ENCODE measurements at places on chromosomes 16 and 17.

- no peak for DNase-seq
These were observed at the start of gene MFAP4 for GRCh38 chr17:19386974-19387920. Gene MFAP4, minus strand, starts transcription at chr17:19387190. Its CDS starts 35 bp downstream, at chr17:19387155.

GRCh38 chr17:69300222-69300621 lies 26.7 kb downstream of the ABCA5 start:
- no peak for DNase-seq

GRCh38 chr17:12512694-12513355 lies 152.9 kb upstream of the MYOCD start:
- DNase-seq: no peak

GRCh38 chr17:38600906-38601305 lies 4.8 kb downstream of the SRCIN1 start:
- DNase-seq: no peak

DNA sequence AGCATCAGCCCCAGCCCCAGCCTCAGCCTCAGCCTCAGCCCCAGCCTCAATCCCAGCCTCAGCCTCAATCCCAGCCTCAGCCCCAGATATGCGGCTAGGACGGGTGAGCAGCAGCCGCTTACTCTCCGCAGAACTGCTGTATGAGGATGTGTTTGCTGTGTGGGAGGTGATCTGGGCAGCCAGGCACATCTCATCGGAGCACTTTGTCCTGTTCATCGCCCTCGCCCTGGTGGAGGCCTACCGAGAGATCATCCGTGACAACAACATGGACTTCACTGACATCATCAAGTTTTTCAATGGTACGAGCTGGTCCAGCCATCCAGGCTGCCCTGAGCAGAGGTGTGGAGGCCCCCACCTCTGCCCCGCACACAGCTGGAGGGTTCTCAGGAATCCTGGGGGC lies 22.0 kb downstream of the MNT start:
- no peak for DNase-seq

- no peak for DNase-seq
These were observed 15.4 kb downstream of the OTOP3 start for GRCh38 chr17:74951065-74951464.

- DNase-seq: no peak
These were observed 43.2 kb upstream of the PABPN1L start for GRCh38 chr16:88909431-88910210.

- DNase-seq: no peak
These were observed 40.5 kb downstream of the CMIP start for GRCh38 chr16:81484908-81485624.

GRCh38 chr16:17515421-17516210 lies 44.9 kb upstream of the XYLT1 start:
- no peak for DNase-seq

DNA sequence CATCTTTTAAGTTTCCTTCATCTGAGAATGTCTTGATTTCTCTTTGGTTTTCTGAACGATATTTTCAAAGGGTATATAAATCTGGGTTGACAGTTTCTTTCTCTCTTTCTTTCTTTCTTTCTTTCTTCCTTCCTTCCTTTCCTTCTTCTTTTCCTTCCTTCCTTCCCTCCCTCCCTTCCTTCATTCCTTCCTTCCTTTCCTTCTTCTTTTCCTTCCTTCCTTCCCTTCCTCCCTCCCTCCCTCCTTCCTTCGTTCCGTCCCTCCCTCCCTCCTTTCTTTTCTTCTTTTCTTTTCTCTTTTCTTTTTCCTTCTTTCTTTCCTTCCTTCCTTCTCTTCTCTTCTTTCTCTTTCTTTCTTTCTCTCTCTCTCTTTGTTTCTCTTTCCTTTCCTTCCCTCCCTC lies 7.6 kb upstream of the KRT39 start:
- no peak for DNase-seq

GRCh38 chr17:8894673-8895578 lies 27.5 kb upstream of the PIK3R6 start:
- no peak for DNase-seq

DNA sequence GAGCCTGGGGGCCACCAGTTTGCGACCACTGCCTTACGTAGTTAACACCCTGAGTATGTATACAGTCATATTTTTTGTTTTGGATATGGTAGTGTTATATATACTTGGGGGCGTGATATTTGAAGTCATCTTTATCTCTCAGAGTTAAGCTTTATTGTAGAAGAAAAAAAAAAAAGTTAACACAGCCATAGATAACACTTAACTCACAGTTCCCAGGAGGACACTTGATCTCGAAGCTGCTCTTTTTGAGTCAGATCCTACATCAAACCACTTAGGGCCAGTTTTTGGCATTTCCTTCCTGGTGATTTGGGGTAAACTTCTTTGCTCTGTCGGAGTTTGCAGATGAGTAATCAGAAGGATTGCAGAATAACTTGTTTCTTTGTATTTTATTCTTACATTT lies 5.8 kb downstream of the ITPRIPL2 start:
- DNase-seq: no peak

GRCh38 chr17:5832886-5833285 lies 237.3 kb upstream of the WSCD1 start:
- DNase-seq: no peak

DNA sequence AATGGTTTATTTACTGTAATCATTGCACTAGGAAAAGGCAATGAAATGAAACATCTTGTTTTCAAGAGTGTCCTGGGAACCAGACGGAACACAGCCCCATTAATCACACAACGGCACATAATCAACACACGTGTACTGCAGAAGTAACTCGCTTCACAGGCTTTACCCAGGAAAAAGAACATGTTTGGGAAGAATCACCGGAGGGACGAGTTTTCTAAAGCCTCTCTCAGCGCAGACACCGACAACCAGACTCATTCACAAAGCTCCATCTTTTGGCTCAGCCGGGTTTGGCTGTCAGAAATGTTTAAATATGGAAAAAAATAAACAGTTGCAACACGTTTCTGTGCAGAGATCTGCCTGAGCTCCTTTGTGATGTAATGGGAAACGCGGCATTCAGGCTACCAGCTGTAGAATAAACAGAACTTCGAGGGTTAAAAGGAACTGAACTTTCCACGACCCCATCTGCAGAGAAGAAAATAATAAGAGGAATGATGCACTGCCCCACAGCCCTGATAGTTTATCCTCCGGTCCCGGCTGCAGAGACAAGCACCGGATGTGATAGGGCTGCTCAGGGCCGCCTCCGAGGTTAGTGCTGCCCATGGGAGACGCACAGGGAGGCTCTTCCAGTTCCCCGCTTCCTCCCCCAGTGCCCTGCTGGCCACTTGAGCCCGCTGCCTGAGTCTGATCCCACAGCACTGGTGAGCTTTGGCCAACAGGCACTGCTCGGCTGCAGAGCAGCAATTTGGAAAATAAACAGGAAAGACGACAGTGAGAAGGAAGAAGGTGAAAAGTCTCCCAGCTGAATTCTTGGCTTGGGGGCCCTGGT lies 119.8 kb downstream of the HIC1 start:
- no peak for DNase-seq
